Thoracic aorta (tissue), 2 donors: ENCODE measurements at places on chromosomes 16 and 17.
A peak's percentile ranks its signal among the peaks of the same experiment; 100 is the strongest.

DNA sequence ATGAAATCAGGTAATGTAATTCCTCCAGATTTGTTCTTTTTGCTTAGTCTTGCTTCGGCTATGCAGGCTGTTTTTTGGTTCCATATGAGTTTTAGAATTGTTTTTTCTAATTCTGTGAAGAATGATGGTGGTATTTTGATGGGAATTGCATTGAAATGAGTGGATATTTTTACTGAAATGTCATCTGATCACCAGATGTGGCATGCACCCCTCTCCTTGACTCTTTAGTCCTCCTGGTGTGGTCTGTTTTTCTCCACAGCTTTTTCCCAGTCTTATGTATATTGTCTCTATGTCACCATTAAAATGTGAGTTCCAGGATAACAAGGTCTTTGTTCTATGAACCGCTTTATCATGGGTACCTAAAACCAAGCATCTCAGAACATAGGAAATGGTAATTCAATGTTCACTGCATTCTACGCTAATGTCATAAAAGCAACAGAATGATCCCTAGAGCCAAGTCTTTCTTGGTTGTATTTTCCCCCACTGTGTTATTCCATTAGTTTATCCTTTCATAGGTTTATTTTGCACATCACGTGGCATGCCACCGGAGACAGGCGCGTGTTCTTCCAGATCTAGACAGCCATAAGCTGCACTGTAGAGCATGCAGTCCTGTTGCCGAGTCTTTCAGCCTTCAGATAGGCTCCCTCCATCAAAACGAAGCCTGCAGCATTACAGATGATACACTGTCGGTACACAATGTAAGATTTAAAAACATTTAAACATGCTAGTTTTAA lies 172.5 kb downstream of the RPTOR start:
- no peak for DNase-seq

- no peak for DNase-seq
Measured at GRCh38 chr17:79645777-79646088, 34.9 kb upstream of the RBFOX3 start.

DNA sequence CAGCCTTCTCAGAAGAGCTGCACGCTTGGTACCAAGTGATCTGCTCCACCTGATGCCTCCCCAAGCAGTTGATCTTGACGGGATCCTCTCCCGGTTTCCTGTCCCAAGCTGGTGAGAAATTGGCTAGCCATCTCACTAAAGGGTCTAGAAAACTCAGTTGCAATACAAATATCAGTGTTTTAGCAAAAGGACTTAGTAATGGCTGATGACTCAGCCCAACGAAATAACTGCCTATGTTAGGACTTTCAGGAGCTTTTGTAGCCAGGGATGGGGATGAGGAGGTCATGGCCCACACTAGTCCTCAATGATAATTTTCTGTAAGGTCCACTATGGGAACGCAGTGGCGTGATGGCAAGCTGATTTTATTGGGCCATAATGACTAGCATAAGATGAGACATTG lies 23.3 kb upstream of the ENGASE start:
- no peak for DNase-seq

- DNase-seq = no peak
Measured at GRCh38 chr17:63395075-63395805, 50.9 kb downstream of the CYB561 start.

GRCh38 chr17:73342050-73342522 lies 30.3 kb upstream of the CDC42EP4 start:
- DNase-seq = peak; percentile 21

DNA sequence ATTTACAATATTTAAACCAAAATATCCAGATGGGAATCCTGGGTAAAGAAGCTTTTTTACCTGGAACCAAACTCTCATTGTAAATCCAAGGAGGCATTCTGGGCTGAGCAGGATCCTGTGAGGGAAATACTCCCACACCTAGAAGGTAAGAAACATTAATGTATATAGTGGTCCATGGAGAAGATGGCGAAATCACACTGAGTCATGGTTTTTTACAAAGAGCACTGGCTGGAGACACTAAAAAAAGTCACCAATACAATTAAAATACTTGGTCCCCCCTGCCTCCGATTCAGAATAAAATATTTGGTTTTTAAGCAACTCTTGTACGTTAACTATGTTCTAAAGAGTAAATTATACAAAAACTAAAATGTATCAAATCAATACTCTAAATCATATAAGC lies 32.9 kb downstream of the SYNRG start:
- DNase-seq = no peak

- DNase-seq = no peak
Measured at GRCh38 chr16:3935921-3936320, 55.4 kb upstream of the CREBBP start.

- DNase-seq = no peak
Measured at GRCh38 chr16:72467157-72467759, 295.3 kb upstream of the PMFBP1 start.

DNA sequence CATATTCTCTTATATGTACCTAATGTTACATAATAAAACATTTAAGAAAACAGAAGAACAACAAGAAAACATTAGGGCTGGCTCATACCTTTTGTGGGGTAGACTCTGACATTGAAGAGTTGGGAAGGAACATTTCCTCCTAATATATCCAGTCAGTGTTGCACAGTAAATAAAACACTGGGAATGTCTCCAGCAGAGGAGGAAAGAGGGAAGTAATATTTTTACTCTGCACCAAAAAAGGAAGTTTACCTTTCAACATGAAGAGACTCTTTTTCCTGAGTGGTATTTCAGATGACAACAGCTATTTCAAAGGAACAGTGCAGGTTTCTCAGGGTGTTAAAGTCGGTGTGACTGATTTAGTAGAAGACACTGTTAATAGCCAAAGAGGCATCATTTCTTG lies 31.9 kb downstream of the EPN2 start:
- no peak for DNase-seq

DNA sequence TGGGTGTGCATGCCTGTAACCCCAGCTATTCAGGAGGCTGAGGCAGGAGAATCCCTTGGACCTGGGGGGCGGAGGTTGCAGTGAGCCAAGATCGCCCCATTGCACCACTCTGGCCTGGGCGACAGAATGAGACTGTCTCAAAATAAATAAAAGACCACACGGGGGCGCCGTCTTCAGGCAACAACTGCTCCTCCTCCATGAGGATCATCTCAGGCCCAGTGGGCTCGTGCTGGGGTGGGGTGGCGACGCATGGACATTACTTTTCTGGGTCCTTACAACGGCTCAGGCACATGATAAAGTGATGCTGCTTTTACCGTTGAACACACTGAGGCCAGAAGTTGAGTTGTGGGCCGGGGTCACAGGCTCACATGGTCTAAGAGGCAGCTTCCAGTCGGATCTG lies 56.2 kb downstream of the PRMT7 start:
- no peak for DNase-seq

DNA sequence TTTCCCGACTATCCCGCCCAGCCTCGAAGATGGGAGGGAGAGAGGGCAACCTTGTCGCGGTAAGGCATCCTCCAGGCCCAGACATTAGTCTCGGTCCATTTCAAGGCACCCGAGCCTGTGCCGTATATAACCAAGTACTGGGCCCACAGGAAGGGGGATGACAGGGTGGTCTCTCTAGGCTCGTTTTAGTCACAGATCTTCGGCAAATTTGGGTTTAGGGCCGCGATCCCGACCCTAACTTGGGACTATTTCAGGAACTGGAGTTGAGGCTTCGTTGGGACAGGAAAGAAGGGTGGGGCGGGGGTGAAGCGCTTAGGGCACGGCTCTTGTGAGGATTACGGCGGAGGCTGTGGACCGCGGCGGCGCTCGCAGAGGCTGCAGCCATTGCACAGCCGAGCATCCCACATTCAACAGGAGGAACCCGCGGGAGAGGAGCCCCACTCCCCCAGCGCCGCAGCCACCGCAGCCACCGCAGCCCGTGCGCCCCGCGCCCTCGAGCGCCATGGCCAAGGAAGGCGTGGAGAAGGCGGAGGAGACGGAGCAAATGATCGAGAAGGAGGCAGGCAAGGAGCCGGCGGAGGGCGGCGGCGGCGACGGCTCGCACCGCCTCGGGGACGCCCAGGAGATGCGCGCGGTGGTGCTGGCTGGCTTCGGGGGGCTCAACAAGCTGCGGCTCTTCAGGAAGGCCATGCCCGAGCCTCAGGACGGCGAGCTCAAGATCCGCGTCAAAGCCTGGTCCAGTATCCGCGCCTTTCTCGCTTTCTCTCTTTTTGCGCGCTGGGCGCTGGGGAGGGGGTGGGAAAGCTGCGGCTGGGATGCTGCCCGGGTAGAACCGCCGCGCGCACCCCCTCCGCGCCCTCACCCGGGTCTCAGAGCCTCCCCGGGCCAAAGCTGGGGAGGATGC lies at the start of gene VAT1L:
TSS of gene VAT1L (plus strand) at position 384 of the 904 bp plus-strand sequence. CDS start at position 503, 119 bp downstream.
- no peak for DNase-seq

DNA sequence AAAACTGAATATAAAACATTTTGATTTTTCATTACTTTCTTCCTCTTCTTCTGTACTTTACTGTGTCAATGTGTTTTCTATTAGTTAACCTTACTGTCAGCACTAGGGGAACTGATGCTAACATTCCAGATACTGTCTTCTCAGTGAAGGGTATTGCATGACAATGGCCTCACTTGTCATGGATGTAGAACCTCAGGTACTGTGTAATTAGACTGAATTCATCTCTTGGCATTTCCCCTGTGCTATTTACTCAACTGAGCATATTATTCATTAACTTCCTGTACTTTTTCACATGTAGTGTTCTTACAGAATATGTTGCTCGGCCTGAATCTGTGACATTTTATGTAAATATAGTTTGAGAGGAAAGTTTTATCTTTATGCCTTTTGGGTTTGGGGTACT lies 237.0 kb downstream of the CA10 start:
- no peak for DNase-seq

- no peak for DNase-seq
Measured at GRCh38 chr16:1772362-1772907, at the start of gene EME2. EME2 (plus strand) TSS chr16:1772810; CDS start chr16:1773228, 418 bp downstream.

- no peak for DNase-seq
Measured at GRCh38 chr17:30251931-30252330, 16.4 kb upstream of the SLC6A4 start.

DNA sequence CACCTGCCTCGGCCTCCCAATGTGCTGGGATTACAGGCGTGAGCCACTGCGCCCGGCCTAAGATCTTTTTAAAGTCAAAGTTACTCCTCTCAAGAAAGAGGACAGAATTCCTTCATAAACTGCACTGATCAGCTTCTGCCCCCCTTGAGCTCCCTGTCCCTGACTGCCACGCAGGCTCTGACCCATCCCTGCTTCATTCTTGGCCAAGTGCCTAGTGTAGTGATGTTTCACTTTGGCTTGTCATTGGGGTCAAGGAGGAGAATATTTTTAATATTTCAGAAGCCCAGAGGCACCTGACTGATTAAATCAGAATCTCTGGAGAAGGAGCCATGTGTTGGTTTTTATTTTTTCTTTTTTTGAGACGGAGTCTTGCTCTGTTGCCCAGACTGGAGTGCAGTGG lies 9.1 kb downstream of the MRM1 start:
- DNase-seq = no peak

DNA sequence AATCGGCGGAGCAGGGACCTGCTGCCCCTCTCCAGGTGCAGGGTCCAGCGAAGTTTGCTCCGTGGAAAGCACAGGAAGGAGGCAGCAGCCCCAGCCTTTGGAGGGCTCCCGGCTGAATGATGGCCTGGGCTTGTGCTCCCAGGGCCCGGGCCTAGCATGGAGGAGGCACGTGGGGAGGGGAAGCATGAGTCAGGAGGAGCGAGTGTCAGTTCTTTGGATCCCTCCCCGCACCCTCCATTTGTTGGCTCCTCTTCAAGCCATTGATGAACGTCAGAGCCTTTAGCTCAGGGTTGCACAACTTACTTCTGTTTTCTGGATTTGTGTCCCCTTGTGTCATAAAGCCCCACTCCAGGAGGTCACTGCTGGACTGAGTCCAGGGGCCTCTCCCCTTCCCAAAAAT lies 25.8 kb downstream of the TTYH2 start:
- DNase-seq = peak; percentile 17

GRCh38 chr17:63693411-63694113 lies 6.4 kb downstream of the LIMD2 start:
- no peak for DNase-seq

DNA sequence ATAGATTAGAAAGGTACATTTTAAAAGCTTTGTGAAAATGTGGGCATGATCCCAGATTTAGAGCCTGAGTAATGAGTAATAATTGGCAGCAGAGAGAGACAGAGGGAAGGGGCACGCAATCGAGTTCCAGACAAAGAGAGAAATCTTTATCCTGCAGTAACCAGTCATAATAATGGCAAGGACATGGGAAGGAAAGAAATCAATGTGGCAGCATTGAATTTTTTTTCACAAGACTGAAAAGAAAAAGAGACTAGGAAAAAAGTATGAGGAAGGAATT lies 790.8 kb upstream of the SOX9 start:
- DNase-seq = no peak

GRCh38 chr16:9533042-9533441 lies 441.6 kb downstream of the HAPSTR1 start:
- DNase-seq = no peak

DNA sequence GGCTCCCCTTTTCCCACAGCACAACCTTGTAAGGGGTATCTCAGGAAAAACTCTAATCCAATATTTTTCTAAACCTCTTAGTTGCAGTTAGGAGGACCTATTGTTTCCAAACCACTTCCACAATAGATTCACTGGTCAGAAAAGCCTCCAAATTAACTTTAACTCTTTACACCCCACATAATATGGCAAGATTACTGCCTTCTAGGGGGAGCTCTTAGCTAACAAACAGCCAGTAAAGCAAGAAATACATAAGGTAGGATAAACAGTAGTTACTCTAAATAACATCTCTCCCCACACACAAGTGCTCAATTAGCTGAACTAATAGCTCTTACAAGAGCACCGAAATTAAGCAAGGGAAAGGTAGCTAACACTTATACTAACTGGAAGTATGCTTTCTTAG lies 192.1 kb upstream of the KIF2B start:
- no peak for DNase-seq

DNA sequence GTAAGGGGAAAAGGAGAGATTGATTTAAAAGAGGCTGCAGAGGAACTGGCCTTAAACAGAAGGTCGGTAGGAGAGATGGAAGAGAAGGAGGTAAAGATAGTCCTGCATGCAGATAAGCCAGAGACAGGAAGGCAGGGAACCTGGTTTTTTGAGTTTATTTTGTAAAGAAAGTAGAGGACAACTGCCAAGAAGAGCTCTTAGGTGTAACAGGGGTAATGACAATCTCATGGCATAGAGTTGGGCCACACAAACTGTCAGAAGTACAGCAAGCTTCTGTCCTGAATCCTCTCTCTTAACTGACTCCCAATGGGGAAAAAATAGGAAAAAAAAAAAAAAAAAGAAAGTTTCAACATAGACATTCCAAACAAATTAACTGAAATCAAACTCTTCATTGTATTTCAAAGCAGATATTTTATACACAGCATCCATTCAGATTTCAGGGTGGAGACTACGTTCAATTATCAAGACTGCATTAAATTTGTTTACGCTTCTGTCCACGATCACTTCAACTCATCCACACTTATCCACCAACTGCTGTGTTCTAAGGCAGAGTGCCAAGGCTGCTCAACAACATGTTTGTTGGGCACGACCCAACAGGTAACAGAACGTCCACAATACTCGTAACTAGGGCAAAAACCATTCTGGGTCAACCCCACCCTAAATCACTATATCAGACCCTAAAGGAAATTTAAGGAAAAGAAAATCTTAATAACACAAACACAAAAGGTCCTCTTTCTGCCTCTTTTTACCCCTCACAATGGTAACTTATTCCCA lies 34.9 kb downstream of the USP31 start:
- no peak for DNase-seq
